HT-29 (cell line): ENCODE measurements at places on chromosomes 1 and 21. TPM values are rescaled to one million over a fixed set of nuclear protein-coding genes. Genes with fewer than 3 reads are reported as not detected.
A peak's percentile ranks its signal among the peaks of the same experiment; 100 is the strongest.

DNA sequence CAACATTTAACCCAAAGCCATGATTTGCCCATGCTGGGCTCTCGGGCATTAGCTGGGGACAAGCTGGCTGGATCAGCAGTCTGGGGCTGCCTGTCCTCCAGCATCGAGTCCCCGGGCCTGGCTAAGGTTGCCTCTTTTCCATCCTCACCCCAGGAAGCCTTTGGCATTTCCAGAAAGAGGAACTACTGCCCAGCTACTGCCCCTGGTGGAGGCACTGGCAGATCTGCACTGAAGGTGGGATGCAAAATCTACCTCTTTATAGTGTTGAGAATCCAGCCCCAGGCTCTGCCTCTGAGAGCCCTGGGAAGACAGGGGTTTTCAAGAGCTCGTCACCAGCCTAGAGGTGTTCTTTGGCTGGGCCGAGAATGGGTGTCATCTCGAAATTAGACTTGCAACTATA, 635.9 kb downstream of the MATN1 start:
- no peak for DNase-seq

DNA sequence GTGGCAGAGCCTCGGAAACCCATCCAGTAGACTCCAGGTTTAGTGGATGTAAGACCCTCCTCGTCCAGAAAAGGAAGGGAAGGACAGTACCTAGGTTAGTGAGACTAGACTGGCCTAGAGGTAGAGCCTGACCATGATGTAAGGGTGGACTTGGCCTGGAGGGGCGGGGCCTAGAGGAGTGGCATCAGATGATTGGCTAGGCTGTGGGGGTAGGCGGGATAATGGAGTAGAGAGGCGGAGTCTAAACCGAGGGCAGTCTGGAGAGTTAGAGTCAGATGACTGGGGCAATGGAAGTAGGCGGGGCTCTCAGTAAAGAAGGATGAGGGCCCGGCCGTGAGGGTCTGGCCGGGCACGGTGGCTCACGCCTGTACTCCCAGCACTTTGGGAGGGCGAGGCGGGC, 70.1 kb downstream of the EPHB2 start:
- DNase-seq: peak; percentile 55

DNA sequence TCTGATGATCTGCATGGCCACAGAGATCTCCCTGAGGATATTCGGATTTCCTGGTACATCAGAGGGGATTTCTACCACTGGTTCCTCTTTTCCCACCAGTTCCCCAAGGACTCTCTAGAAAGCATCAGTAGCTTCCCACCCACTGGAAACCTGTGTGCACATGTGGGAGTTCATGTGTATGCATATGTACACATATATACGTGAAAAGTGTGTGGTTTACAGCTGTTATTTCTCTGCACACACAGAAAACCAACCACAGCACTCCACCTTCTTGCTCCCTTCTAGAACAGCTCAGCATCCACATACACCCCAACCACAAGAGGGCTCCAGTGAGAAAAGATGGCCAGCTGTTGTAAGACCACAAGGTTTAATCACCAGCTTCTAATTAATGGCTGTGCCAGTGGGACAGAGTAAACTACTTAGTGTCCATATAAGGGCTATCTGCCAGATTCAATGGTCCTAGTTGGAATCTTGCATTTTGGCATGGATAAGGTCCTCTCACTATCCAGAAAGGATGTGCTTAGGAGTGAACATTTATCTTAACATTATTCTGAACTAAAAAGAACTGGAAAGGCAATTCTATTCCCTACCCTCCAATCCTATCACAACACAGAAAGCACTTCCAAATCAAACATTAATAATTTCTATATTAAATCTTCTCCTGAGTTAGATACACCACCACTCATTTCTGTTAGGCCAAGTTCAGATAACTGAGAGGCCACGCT, 24.1 kb downstream of the GPR3 start:
- DNase-seq: peak; percentile 87

- DNase-seq: peak; percentile 62
Observed at GRCh38 chr1:12617511-12617900, 504 bp downstream of the DHRS3 start.

DNA sequence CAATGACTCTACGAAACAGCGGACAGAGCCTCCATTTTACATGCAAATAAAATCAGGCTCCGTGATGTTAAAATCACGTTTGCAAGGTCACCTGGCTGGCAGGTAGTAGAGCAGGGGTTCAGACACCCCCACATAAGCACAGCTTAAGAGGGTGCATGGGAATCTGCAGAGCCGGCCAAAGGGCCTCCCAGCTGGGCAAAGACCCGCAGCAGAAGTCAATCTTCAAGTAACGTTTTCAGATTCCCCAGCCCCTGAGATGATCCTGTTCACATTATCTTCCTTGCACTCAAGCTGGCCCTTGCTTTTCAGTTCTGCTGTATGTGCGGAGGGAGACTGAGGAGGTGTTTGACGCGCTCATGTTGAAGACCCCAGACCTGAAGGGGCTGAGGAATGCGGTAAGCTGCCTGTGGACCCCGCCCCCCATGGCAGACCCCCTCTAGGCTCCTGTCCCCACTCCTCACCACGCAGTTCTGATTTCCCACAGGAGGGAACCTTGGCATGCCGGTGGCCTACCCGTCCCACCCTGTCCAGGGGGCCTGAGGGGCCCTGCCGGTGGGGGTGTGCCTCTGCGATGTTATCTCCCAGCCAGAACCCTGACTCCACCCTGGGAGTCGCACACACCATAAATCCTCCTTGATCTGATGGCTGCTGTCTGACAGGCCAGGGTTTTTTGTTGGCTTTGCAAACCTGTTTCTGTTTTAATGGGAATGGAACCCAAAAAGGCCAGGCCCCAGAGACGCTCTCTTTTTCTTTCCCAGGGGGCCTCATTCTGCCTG, 28.2 kb downstream of the GRHL3 start:
- DNase-seq: no peak

- DNase-seq: no peak
Observed at GRCh38 chr1:107804741-107805140, 160.2 kb downstream of the VAV3 start.

GRCh38 chr1:164886101-164886500, 327.1 kb downstream of the PBX1 start:
- no peak for DNase-seq

DNA sequence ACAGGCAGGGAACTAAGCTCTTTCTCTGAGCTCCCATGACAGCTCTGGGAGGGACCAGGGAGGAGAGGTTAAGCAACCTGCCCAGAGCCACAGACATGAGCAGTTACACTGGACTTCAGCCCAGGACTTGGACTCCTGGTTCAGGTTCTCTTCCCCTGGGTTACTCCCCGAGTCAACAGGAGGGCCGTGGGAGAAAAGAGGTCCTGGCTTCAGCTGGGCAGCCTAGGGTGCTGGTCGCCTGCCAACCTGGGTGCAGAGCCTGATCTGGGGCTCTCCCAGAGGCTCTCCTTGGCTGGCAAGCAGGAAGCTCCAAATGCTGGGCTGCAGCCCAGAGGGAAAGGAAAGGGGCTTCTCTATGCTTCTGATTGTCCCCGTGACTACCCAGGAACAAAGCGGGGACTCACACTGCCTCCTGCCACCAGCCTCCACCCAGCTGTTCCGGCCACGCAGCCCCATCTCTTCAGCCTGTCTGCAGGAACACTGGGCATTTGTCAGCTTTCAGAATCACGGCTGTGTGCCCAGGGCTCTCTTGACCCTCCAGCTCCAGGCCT, 141.8 kb downstream of the HIVEP3 start:
- DNase-seq: no peak

Gene SGIP1
- total RNA-seq: not detected in 2 replicates

Gene WNT4
- total RNA-seq: 0.39 and 0.53 TPM in 2 replicates
